ENCODE measurements at places on chromosomes 6 and 20.

GRCh38 chr6:75372884-75373283, 88.3 kb upstream of the TMEM30A start:
- no peak for DNase-seq

DNA sequence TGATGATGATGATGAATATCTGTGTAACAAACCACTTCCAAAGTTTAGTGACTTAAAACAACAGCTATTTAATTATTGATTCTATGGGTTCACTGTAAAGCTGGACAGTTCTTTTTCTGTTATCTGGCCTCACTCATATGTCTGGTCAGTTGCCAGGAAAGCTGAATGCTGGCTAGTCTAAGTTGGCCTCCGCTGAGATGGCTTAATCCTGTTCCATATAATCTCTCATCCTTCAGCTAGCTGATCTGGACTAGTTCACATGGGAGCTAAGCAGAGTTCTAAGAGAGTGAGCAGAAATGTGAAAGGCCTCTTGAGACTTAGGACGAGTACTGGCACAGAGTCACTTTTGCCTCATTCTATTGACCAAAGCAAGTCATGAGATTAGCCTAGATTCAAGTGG, 334.7 kb upstream of the FLRT3 start:
- DNase-seq: no peak

DNA sequence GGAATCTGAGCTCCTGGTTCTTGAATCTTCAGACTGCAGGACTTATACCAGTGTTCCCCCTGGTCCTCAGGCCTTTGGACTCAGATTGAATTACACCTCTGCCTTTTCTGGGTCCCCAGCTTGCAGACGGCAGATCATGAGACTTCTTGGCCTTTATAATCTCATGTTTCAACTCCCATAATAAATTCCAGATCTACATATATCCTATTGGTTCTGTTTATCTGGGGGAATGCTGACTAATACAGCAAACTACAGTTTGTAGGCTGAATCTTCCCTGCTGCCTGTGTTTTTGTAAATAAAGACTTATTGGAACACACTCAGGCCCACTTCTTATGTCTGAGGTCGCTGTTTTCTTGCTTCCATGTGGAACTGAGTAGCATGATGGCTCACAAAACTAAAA, 184.7 kb downstream of the HDGFL1 start:
- DNase-seq: no peak

DNA sequence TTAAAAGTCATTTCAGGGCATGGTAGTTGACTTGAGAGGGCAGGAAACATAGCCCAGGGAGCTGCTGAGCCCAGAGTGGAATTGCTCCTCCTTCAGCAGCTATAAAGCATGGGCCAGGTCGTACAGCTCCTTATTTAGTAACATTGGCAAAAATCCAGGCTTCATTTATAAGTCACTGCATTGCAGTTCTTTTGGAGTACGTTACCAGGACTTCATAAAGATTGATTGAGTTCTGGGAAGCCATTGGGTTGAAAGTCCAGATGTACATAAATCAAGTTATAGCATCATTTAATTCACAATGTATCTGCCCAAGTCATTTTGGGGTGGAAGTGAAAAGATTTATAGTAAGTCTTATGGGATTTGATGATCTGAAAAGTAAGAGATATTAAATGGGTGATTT, 53.0 kb upstream of the ANKEF1 start:
- no peak for DNase-seq

- DNase-seq: no peak
Measured at GRCh38 chr6:7152462-7152861, 44.7 kb downstream of the RREB1 start.

- DNase-seq: no peak
Measured at GRCh38 chr6:88636871-88637270, 326.5 kb downstream of the RNGTT start.

DNA sequence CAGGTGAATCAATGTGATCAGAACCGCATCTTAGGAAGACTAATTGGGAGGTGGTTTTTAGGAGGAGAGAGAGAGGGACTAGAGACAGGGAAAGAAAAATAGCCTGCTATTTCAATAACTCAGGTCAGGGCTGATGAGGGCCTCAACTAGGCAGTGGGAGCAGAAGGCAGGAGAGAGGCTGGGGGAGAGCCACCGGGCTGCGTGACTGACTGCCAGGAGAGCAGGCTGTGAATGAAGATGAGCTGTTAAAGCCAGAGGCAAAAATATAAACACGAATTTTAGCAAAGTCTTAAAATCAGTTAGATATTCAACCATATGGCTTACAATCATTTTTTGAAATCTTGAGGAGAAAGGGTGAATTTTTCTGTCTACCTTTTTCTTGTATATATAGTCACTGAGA, 149.6 kb downstream of the IPCEF1 start:
- no peak for DNase-seq
